Retina (tissue), 1 donor: ENCODE measurements at places on chromosomes 4 and X.

- no peak for DNase-seq
Observed at GRCh38 chrX:84907324-84907968, 96.2 kb upstream of the APOOL start.

DNA sequence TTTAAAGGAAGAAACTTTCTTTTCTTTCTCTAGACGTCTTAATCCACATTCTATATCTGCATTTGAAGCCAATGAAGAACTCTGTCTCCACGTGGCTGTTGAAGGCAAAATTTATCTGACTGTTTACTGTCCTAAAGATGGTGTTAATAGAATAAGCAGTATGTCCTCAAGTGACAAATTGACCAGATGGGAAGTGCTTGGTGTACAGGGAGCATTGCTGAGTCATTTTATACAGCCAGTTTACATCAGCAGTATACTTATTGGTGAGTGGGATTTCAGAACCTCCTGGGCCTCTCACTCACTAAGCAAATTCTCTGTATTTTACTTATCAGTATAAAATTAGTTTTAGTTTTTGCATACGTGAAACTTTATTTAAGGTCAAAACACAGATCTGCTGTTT, 33.7 kb downstream of the ADAD1 start:
- no peak for DNase-seq

GRCh38 chr4:98845960-98846359, 83.0 kb downstream of the EIF4E start:
- no peak for DNase-seq

DNA sequence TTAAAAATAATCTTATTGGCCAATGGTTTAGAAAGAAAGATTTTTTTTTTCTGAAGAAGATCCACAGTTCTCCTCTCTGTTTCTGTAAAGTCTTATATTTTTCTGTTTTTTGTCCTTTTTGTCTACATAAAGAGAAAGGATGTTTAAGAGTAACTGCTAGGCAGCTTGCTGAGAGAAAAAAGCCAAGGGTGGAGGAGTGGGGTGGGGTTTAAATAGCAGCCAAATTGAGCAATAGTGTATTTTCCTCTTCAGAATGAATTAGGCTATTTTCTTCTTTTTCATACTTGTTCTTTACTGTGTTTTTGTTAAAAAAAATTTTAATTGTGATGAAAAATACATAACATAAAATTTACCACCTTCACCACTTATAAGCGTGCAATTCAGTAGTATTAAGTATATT, 224.6 kb downstream of the SOWAHB start:
- no peak for DNase-seq
